ENCODE measurements at places on chromosomes 12 and 14. TPM values are rescaled to one million over a fixed set of nuclear protein-coding genes. Genes with fewer than 3 reads are reported as not detected.

The TULP3 gene
- total RNA-seq = 19.3 TPM

The ZC3H10 gene
- total RNA-seq = 5.1 TPM

The ADAMTS20 gene
- total RNA-seq = not detected

The KLHDC1 gene
- 3.6 TPM for total RNA-seq

The KRT7 gene
- total RNA-seq = 9.5 TPM

The E2F7 gene
- total RNA-seq = 2.4 TPM

The AQP2 gene
- total RNA-seq = not detected

The LTBP2 gene
- 5.1 TPM for total RNA-seq

The ZBTB1 gene
- total RNA-seq = 60.2 TPM

The CDC42BPB gene
- total RNA-seq = 102 TPM

The TAS2R42 gene
- total RNA-seq = not detected

The KCNC2 gene
- total RNA-seq = not detected

The CORO1C gene
- total RNA-seq = 221 TPM
